IgD-negative memory B cell (primary cell): ENCODE measurements at places on chromosomes 1 and 21. TPM values are rescaled to one million over a fixed set of nuclear protein-coding genes. Genes with fewer than 3 reads are reported as not detected.

PPM1J gene
- 1.4 TPM for polyA plus RNA-seq

HOOK1 gene
- polyA plus RNA-seq = 5.7 TPM

PTPRC gene
- polyA plus RNA-seq = 744 TPM

TMPRSS15 gene
- polyA plus RNA-seq = not detected

C8B gene
- polyA plus RNA-seq = not detected

CHI3L1 gene
- polyA plus RNA-seq = not detected

MASP2 gene
- not detected for polyA plus RNA-seq

GSTM4 gene
- 22.3 TPM for polyA plus RNA-seq

RGS8 gene
- polyA plus RNA-seq = not detected

KCNE1 gene
- not detected for polyA plus RNA-seq

CCDC17 gene
- 0.60 TPM for polyA plus RNA-seq

SAMD13 gene
- polyA plus RNA-seq = not detected
